HCT116 (cell line): ENCODE measurements at places on chromosomes 6 and 20.

DNA sequence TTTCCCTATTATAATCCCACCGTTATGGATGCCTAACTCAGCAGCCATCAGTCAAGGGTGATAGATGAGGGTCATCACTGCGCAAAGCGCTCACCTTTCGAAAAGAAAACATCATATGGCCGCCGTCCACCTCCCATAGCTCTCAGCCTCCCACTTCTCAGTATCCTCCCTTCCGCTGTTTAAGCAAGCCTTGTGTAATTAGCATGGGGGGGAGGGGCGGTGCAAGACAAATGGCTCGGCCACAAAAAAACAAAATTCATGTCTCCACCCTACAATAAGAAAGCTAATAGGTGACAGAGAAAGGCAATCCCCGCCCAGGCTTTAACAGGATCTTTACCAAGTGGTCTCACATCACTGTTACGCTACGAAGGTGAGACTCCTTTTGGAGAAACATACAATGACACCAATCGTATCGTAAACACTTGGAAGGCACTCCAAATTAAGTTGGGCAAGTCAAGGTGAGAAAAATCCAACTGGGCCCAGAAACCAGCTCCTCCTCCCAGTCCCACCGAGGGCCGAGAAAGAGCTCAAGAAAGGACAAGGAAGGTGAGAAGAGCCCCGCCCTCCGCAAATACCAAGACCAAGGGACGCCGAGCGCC is 645 bp downstream of the DDX39B start:
- no peak for DNase-seq

DNA sequence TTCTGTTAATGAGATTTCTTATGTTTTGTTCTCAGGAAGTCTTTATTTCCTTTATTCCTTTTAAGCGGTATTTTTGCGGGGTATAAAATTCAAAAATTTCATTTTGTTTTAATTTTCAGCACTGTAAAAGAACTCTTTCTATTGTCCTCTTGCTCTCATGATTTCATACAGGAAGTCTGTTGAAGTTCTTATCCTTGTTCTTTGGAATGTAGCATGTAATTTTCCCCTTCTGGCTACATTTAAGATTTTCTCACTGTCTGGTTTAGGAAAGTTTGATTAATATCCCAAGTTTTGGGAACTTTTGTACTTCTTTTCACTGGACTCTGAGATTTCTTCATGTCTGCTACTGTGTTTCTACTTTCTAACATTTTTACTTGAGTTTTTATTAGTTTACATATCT is 581.4 kb upstream of the GJE1 start:
- DNase-seq, result no peak

GRCh38 chr6:20826378-20826777 is 292.1 kb downstream of the CDKAL1 start:
- no peak for DNase-seq

- DNase-seq, result no peak
Observed at GRCh38 chr6:29251736-29252135, 49.8 kb upstream of the OR14J1 start.

DNA sequence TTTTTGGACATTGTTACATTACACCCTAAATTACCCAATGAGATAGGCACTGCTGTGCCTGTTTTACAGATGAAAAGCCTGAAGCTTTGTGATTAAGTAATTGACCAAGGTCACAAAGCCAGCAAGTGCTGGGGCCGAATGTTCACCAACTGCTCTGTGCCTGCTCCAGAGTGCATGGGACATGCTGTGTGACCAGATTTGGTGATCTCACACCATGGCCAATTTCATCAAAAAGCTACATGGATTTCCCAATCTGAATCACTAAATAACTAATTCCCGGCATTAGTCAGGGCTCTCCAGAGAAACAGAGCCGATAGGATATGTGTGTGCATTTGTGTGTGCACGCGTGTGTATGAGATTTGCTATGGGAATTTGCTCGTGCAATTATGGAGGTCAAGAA is 228.3 kb upstream of the ECI2 start:
- DNase-seq, result no peak

DNA sequence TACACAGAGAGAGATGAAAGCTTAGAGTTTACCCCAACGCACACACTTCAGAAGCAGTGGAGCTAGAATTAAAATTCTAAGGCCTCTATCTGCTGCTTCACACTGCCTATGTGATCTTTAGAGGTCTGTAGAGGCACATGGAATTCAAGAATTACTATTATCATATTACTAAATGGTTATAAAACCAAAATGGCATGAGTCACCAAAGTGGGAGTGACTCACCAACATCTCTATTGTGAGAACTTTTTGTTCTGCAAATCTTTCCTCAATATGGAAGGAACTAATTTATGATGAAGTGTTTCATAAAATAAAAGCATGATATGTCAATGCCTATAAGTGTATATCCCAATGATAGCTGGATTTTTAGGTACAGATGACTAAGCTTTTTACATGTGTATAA is 28.5 kb upstream of the TMEM244 start:
- no peak for DNase-seq

- no peak for DNase-seq
Observed at GRCh38 chr6:3102875-3103274, 15.6 kb upstream of the BPHL start.

- DNase-seq, result no peak
Observed at GRCh38 chr6:34746104-34746846, 11.0 kb upstream of the SNRPC start.

DNA sequence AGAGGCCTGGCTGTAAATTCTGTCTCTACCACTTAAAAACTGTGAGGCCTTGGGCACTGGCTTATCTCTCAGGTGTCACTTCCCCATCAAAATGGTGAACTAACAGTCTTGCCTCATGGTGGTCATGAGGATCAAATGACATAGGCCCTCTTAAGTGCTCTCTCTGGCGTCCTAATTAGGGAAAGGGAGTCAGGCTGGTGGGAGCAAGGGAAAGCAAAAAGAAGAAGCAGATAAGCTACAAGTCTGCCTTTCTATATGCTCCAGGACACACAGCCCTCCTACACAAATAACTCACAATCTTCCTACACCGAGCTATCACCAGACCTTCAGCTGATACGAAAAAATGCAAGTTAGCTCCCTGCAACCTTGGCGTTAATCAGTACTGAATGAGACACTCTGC is 19.5 kb upstream of the SLC22A16 start:
- no peak for DNase-seq

DNA sequence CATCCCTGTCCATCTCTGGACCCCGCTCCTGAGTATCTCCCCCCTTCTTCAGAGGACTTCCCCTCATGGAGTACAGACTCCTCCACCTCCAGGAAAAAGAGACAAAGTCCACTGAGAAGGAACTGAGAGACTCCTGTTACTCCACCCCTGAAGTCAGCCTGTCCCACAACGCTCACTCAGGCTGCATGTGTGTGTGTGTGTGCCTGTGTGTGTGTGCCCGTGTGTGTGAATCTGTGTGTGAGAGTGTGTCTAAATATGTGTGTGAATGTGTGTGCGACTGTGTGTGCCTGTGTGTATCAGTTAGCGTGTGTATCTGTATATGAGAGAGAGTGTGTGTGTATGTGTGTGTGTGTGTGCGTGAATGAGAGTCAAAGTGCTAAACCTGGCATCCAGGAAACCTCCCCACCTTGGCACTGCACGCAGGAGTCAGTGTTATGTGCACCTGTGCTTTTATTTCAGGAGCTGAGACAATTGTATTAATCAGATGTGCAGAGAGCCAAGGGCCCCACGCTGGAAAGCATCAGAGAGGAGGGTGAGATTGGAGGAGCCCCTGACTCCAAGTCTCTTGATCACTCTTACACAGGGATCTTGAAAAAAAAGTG is 39.0 kb downstream of the HLA-A start:
- DNase-seq, result no peak

- DNase-seq, result no peak
Observed at GRCh38 chr6:51384736-51385135, 566.1 kb downstream of the TFAP2B start.
